Activated T-cell treated with anti-CD3 and anti-CD28 coated beads, Interleukin-2, amount 50 U/mL, for 48 hours (primary cell): ENCODE measurements at places on chromosomes 2 and 18.

DNA sequence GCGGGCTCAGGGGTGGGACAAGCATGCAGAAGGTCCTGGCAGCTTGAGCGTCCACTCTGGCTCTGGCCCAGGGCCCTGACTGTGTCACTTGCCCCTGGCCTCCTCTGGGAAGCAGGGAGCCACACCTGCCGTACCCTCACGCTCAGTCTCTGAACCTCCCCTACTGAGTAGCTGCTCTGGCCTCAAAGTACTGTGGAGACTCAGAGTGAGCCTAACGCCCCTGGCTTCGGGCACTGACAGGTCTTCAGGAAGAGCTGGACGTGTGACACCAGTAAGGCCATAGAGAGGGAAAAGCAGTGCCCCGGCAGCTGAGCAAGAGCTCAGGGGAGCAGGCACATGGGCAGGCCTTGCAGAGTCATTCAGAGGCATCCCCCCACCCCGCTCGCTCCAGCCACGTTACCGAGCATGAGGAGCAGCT is 73.3 kb downstream of the SFXN5 start:
- DNase-seq = peak; percentile 7

DNA sequence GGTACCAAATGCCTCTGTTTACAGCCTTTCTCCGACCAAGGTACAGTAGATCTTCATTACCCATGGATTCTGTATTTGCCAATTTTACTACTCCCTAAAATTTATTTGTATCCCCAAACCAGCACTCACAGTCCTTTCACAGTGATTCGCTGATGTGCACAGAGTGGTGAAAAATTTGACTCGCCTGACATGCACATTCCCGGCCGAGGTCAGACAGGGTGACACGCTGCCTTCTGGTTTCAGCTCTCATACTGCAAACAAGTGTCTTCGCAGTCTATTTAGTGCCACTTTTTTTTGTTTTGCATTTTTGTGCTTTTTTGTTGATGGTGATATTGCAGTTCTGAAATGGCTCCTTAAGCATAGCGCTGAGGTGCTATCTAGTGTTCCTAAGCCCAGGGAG is 71.0 kb downstream of the MAPK4 start:
- no peak for DNase-seq

DNA sequence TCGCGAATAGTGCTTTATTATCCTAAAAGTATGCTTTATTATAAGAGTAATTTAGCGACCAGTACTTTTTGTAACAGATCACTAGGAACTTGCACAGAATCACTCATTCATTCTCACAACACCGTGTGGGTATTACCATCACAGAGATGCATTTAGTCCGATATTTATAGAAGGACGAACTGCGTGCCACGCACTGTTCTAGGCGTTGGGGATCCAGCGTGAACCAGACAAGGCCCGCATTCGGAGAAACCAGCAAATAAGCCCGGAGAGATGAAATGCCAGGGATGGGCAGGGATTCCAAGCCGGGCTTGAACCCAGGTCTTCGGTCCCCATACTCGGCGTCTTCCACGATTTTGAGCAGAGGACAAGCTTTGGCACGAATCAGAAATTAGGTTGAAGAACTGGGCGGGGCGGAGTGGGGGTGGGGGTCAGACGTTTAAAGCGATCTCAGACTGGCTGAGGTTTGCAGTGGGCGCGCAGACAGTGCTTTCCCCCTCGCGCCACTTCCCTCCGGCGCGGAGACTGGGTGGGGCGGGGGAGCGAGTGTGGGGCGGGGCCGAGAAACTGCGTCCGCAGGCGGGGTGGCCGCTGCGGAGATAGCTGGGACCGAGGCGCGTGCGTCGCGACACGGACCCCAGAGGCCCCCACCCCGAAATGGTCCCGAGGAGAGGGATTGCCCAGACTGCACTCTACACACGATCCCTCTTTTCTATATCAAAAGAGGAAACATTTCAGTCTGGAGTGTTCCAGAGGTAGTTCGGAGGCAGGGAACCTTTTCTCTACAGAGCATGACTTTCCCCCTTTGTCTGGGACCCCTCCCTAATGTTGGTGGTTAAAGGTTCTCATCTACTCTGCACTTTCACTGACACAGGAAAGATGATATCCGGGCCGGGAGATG is 1.1 kb upstream of the CXCR4 start:
- DNase-seq = peak; percentile 88

DNA sequence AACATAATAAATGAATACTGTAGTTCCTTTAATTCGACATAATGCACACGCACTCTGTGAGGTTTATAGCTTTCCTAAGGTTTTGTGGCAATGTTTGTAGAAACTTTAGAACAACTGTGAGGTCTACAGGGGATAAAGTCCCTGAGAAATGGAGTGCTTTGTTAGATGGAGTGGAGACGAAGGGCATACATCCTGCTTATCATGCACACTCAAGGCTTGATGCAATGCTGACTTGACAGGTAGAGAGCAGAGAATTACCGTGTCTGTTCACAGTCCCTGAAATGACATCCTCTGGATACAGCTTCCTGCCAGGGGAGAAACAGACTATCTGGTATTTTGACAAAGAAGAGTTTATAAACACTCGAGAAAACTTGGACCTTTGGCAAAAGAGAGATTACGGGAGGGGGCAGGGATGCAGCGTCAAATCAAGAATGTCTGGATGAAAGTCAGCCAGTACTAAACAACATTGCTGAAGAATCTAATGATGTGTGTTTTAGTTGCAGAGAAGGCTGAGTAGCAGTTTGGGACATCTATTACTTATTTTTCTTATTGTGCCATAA is 766.9 kb upstream of the ZEB2 start:
- DNase-seq = no peak

DNA sequence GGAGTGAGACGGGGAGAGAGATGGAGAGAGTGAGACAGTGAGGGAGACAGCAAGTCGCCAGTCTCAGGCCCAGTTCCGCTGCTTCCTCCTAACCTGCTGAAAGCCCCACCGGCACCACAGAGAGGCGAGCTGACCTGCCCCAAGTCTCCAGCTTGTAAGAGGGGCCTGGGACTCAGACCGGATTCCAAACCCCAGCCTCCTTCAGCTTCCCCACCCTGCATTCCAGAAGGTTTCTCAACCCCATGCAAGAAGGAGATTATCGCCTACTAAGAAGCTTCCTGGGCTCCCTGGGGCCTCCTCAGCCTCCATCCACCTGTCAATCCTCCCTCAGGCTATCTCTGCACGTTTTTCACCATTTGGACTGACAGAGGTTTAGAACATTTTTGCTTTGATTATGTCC is 173.1 kb upstream of the RAB6C start:
- DNase-seq = no peak

DNA sequence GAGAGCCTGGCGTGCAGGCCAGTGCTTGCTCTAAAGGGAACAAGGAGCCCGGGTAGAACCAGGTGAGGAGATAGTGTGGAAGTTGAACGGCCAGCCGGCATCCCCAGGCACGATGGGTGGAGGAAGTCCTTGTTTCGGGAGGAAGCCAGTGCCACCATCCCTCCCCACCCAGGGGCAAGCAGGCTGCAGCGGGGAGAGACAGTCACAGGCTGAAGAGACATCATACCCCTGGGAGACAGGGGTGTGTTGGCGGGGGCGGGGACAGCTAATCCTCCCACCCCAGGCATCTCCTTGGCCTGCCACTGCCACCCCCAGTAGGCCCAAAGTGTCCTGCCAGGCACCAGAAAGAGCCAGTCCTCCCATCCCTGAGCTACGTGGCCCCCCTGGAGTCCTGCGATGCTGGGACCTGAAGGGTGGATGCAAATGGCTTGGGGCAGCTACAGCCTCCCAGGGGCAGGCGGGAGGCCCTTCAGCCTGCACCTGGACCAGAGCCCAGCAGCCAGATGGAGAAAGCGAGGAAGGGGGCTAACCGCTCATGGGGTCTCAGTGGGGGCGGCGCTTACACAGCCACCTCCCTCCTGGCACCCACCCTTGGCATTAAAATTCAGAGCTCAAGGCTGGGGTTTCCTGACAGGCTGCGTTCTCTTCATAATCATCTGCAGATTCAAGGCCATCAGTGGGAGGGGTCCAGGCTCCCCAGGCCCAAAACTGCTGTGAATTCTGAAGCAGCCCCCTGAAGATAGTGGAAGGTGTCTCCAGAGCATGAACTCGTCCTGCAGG is 14.8 kb upstream of the GPR55 start:
- DNase-seq = peak; percentile 13
